ENCODE measurements at places on chromosomes 12 and 14.

DNA sequence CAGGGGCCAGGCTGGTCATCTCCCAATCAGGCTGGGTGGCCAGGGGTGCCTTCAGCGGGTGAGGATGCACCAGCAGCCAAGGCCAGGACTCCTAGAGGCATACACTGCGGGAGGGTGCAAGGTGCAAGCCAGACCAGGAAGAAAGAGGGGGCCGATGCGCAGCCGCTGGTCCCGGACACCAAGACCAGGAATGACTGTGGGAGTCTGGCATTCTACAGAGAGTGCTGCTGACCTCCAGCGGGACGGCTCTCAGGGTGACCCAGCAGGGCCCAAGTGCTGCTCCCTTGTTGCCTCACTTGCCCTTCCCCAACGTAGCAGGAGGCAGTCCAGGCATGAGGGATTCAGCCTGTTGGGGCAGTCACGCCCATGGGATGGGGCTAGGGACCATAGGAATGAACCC lies 35.8 kb downstream of the DEGS2 start:
- no peak for DNase-seq

DNA sequence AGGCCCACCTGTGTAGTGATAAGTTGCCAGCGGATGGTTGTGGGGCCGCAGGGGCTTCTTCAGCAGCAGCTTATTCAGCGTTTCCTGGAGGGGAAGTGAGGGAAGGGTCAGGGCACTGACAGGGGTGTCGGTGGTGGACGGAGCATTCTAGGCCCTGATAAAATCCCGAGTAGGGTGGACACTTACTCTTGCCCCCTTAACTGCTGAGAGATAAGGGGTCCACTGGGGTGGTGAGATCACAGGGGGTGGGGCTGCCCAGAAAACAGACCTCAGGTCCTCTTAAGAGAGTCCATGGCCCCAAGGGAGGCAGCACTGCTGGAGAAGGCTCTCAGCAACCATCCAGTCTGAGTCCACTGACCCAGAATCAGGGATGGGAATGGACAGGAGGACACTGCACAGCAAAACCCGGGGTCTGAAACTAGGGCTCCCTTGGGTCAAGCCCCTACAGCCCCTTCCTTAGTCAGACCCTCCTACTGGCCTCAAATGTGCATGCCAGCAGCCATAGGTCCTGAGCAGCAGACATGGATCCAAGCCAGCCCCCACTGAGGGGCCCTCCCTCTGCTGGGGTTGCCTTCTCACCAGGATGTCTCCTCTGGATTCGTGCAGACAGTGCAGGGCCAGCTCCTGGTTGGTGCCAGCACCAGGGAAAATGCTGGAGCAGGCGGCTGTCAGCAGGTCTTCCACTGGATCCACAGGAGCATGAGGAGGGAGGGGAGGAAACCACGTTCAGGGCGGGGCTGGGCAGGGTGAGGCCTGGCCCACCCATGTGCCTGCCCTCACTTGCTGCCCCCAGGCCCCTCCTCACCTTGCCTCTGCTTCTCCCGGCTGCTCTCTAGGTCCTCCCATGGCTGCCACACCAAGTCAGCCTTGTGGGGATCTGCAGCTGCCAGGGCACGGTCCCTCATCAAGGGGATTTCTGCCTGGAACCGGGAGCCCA lies 12.1 kb upstream of the PNMA1 start:
- DNase-seq, result no peak

DNA sequence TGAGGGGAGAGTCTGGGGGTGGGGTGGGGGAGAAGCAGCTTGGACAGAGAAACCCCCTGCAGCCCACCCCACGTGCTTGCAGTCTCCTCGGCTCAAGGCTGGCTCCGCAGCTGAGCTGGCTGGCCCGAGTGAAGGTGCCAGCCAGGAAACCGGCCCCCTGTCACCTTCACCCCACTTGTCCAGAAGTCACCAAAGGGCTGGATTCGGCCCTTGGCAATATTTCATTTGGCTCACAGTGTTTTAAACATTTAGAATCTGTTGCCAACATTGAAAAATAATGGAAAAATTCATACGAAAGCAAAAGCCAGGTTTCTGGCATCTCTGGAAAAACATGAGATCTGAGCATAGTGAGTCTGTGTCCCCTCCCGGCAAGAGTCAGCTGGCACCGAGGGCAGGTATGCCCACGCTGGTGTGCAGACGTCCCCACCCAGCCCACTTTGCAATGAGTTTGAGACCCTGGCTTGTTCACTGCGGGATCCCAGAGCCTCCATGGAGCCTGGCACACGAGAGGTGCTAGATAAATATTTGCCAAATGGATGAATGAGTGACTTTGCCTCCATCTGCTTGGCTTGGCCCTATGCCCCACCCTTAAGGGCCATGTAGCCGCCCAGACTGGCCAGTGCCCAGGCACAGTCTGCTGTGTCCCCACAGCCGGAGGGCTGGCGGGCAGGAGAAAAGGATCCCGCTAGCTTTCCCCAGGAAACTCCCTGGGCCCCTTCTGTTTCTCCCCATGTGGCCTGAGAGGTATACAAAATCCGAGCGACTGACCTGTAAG lies 18.2 kb downstream of the MSI1 start:
- DNase-seq, result no peak

DNA sequence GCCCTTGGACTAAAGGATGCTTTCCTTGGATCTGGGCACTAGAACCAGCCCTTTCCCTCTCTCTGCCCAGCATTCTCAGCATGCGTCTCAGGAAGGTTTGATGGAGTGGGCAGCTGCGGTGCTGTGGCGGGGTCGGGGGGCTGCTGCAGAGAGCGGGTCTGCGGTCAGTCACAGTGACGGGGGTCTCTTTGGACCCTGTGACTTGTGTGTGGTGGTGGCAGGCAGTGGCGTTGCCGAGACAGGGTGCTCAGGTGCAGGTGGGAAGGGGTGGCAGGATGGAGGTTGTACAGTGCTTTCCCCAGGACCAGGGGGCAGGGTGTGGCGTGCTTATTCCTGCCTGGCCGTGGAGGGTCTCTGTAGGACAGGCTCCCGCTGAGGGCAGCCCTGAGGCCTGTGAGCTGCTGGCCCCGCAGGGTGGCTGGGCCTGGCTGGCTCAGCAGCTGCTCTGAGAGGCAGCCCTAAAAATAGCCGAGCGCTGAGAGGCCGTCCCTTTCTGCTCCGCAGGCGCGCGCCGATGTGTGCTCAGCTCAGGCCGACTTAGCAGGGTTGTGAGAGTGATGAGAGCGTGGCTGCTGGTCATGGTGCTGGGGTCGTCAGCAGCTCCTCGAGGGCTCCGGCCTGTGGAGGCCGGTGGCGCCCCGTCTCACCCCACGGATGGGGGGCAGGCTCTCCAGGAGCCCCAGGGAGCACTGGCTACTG lies 9.7 kb downstream of the PACS2 start:
- no peak for DNase-seq

DNA sequence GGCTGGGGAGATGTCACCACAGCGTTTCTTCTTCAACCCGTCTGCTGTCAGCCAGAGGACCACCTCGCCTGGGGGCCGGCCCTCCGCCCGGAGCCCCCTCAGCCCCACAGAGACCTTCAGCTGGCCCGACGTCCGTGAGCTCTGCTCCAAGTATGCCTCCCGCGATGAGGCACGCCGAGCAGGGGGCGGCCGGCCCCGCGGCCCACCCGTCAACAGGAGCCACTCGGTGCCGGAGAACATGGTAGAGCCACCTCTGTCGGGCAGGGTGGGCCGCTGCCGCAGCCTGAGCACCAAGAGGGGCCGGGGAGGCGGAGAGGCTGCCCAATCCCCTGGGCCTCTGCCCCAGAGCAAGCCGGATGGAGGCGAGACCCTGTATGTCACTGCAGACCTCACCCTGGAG lies 38.8 kb downstream of the PLEKHG3 start:
- no peak for DNase-seq

DNA sequence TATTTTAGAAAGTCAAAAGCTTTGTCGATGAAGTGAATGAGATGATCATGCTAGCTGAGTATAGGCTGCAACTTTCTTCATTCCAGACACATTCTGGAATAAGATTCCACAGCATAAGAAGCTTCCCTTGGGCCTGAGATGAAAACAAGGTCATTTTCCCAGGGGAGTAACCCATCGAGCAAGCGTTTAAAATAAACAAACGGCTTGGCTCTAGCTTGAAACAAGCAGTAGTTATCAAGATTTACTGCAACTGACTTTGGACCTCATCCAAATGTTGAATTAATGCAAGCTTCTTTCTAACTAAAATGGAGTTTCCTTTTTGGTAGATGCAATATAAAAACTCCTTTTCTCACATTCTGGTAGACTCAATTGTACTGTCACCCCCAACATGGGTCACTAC lies 23.0 kb downstream of the KCNJ8 start:
- DNase-seq, result no peak

DNA sequence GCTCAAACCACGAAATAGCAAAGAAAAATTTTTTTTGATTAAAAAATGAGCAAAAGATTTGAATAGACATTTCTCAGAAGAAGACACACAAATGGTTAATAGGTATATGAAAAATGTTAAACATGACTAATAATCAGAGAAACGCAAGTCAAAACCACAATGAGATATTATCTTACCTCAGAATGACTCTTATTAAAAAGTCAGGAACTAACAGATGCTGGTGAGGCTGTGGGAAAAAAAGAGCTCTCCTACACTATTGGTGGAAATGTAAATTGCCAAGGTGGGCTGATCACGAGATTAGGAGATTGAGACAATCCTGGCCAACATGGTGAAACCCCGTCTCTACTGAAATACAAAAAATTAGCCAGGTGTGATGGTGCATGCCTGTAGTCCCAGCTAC lies 315.5 kb upstream of the FLRT2 start:
- DNase-seq, result no peak

GRCh38 chr12:26122061-26122680 lies 2.7 kb downstream of the BHLHE41 start:
- peak; percentile 28 for DNase-seq

DNA sequence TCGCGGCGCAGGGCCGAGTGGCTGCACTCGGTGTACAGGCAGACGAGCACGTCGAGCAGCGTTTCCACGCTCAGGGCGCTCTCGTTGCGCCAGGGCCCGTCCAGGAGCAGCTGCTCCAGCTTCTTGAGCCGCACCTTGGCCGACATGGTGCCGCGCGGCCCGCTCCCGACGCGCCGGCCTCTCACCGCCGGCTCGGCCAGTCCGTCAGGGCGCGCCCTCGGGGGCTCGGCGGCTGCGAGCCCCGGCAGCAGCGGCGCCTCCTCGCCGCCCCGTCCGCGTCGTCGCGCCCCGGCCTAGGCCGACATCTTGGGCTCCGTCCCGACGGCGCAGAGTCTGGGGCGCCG lies 349 bp downstream of the CDC42BPB start:
- DNase-seq, result no peak

GRCh38 chr14:101076451-101077198 lies 173.1 kb upstream of the RTL1 start:
- no peak for DNase-seq

Data from activated naive CD4-positive, alpha-beta T cell treated with anti-CD3 and anti-CD28 coated beads, Interleukin-2, amount 50 U/mL, for 16 hours (primary cell).